CD4-positive, CD25-positive, alpha-beta regulatory T cell (primary cell): ENCODE measurements at places on chromosomes 7 and 10.

GRCh38 chr10:16907687-16908086 lies 90.5 kb upstream of the RSU1 start:
- no peak overlapping the region for H3K4me3 ChIP-seq
- H3K27me3 ChIP-seq: no peaks in the 10 kb centered on the region
- no peak for DNase-seq
- H3K4me1 ChIP-seq: no peaks in the 10 kb centered on the region
- no peak overlapping the region for H3K27ac ChIP-seq

- no peaks in the 10 kb centered on the region for H3K36me3 ChIP-seq
- DNase-seq: no peak
- H3K4me3 ChIP-seq: no peak overlapping the region
- H3K27me3 ChIP-seq: no peaks in the 10 kb centered on the region
Observed at GRCh38 chr7:154744256-154744860, 258.6 kb downstream of the PAXIP1 start.

DNA sequence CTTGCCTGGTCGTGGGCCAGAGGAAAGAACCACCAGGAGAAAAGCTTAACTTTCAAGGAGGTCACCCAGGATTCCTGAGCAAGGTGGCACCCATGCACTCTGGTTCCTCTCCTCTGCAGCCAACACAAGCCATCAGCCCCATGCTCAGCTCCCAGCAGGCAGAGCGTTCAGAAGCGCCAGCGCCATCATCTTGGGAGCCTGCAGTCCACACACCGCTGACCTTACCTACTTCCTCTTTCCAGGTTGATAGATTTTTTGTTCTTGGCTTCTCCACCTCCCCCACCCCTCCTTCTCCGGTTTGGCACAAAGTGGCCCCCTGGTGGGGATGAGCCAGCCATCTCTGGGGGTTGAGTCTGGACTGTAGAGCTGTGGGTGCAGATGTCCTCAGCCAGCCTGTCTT lies 1.7 kb upstream of the WDR86 start:
- peaks cover 25% of the 10 kb centered on the region for H3K4me1 ChIP-seq
- no peak for DNase-seq
- no peak overlapping the region for H3K4me3 ChIP-seq
- peaks cover 22% of the 10 kb centered on the region for H3K27me3 ChIP-seq
- no peak overlapping the region for H3K27ac ChIP-seq
- no peaks in the 10 kb centered on the region for H3K36me3 ChIP-seq

- no peak overlapping the region for H3K4me3 ChIP-seq
- no peaks in the 10 kb centered on the region for H3K36me3 ChIP-seq
- H3K4me1 ChIP-seq: no peaks in the 10 kb centered on the region
- no peak for DNase-seq
Observed at GRCh38 chr10:56844978-56845529, 484.0 kb upstream of the ZWINT start.

GRCh38 chr7:36076074-36076473 lies 77.0 kb upstream of the EEPD1 start:
- no peaks in the 10 kb centered on the region for H3K36me3 ChIP-seq
- DNase-seq: no peak
- no peak overlapping the region for H3K4me3 ChIP-seq
- no peak overlapping the region for H3K27ac ChIP-seq
- no peaks in the 10 kb centered on the region for H3K27me3 ChIP-seq

GRCh38 chr7:157519798-157520244 lies 183.0 kb downstream of the DNAJB6 start:
- H3K36me3 ChIP-seq: no peaks in the 10 kb centered on the region
- no peaks in the 10 kb centered on the region for H3K27me3 ChIP-seq
- no peaks in the 10 kb centered on the region for H3K4me1 ChIP-seq
- no peak overlapping the region for H3K27ac ChIP-seq

GRCh38 chr7:39410582-39410981 lies 155.6 kb upstream of the YAE1 start:
- no peak overlapping the region for H3K27ac ChIP-seq
- H3K4me3 ChIP-seq: no peak overlapping the region
- DNase-seq: no peak

- H3K27me3 ChIP-seq: peaks cover 6% of the 10 kb centered on the region
- H3K36me3 ChIP-seq: no peaks in the 10 kb centered on the region
- H3K4me1 ChIP-seq: no peaks in the 10 kb centered on the region
- no peak overlapping the region for H3K4me3 ChIP-seq
- no peak for DNase-seq
Observed at GRCh38 chr7:54827734-54828133, 68.7 kb upstream of the SEC61G start.

- no peak for DNase-seq
- H3K36me3 ChIP-seq: no peaks in the 10 kb centered on the region
- H3K27me3 ChIP-seq: no peaks in the 10 kb centered on the region
- no peak overlapping the region for H3K27ac ChIP-seq
Observed at GRCh38 chr7:85851571-85852193, 664.8 kb upstream of the SEMA3D start.

GRCh38 chr7:129144095-129144833 lies at the start of gene TSPAN33:
Gene TSPAN33, plus strand, starts transcription at chr7:129144707. Its CDS starts 274 bp downstream, at chr7:129144981.
- no peaks in the 10 kb centered on the region for H3K36me3 ChIP-seq
- peak; percentile 50 for DNase-seq
- H3K4me3 ChIP-seq: peak within 1 kb of the TSS; percentile 80
- H3K27ac ChIP-seq: no peak within 1 kb of the TSS
- H3K4me1 ChIP-seq: peaks cover 14% of the 10 kb centered on the region

- no peak for DNase-seq
- no peaks in the 10 kb centered on the region for H3K4me1 ChIP-seq
- no peaks in the 10 kb centered on the region for H3K27me3 ChIP-seq
- H3K27ac ChIP-seq: no peak overlapping the region
- H3K4me3 ChIP-seq: no peak overlapping the region
Observed at GRCh38 chr7:40059057-40059456, 75.4 kb downstream of the MPLKIP start.

GRCh38 chr10:59354434-59354833 lies 7.9 kb downstream of the FAM13C start:
- no peaks in the 10 kb centered on the region for H3K36me3 ChIP-seq
- H3K27me3 ChIP-seq: no peaks in the 10 kb centered on the region
- no peak overlapping the region for H3K4me3 ChIP-seq
- no peak for DNase-seq
- H3K27ac ChIP-seq: no peak overlapping the region

GRCh38 chr7:5428478-5429252 lies 5.0 kb upstream of the TNRC18 start:
- no peak overlapping the region for H3K27ac ChIP-seq
- no peaks in the 10 kb centered on the region for H3K36me3 ChIP-seq
- no peak for DNase-seq
- no peak overlapping the region for H3K4me3 ChIP-seq
- peaks cover 17% of the 10 kb centered on the region for H3K27me3 ChIP-seq

DNA sequence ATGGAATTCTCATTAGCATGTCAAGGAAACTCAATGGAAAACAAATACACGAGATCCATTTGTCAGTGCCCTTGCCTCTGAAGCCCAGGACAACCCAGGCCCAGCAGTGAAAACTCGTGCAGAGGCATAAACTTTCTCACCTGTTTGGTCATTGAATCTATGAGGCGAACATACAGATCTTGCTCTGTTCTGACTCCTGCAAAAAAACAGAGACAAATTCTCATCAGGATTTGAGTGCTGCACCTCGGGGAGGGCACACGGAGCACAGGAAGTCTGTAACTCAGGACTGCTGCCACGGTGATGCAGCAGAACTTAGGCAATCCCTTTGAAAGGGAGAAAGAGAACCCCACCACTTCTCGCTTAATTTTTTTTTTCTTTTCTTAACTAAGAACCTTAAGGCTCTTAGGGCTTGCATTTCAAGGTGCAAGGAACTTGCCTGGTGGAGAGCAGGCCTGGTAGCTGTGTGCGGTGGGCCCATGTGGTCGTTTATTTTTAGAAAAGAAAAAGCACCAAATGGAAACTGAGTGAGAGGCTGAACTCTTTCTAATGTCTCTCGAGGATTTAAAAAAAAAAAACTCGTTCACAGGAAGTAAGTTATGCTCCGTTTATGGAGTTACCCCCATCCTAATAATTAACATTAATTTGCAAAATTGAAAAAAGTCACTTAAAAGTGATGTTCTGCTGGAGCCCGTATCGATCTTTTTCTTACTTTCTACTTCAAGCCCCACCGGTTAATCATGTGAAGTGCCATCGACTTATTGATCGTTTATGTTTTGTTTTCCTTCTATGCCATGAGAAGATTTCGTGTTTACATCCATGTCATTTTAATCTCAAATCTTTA lies 1.8 kb downstream of the EBF3 start:
- no peaks in the 10 kb centered on the region for H3K36me3 ChIP-seq
- peak overlapping the region; percentile 3 for H3K4me3 ChIP-seq
- H3K27me3 ChIP-seq: peaks cover 38% of the 10 kb centered on the region
- H3K27ac ChIP-seq: no peak overlapping the region
- DNase-seq: no peak

- H3K27me3 ChIP-seq: peaks cover 2% of the 10 kb centered on the region
- H3K4me1 ChIP-seq: no peaks in the 10 kb centered on the region
- no peaks in the 10 kb centered on the region for H3K36me3 ChIP-seq
- no peak overlapping the region for H3K27ac ChIP-seq
- DNase-seq: peak; percentile 14
Observed at GRCh38 chr7:24419077-24419476, 135.1 kb downstream of the NPY start.

DNA sequence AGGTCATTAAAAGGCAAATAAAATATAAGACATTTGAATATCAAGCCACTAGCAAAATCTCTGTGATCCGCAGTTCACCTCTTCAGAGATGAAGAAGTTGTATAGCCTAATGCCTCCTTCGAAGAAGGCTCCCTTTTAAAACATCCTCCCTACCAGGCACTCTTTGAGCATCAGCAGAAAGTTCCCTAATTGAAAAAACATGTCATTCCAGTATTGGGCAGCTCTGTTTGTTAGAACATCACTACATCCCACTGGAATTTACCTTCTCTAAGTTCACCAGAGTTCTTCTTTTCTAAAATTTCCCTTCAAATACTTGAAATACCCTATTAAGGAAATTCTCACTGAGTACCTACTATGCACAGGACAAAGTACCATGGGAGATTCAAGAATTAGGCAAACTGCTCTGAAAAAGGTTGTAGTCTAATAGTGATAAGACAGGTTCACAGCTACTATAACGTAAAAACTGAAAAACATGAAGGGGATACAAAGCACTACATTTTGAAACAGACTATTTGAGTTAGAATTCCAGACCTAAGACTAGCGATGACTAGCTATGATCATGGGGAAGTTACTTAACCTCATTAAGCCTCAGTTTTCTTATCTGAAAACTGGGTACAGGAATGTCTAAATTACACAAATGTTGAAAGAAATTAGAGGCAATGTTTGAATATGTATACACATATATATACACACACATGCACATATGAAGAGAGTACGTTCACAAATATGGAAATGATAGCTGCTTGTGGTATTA lies 128.7 kb downstream of the ELAPOR2 start:
- no peaks in the 10 kb centered on the region for H3K36me3 ChIP-seq
- no peak overlapping the region for H3K27ac ChIP-seq
- no peaks in the 10 kb centered on the region for H3K27me3 ChIP-seq
- no peaks in the 10 kb centered on the region for H3K4me1 ChIP-seq
- no peak for DNase-seq

- H3K4me1 ChIP-seq: no peaks in the 10 kb centered on the region
- no peak overlapping the region for H3K4me3 ChIP-seq
- no peaks in the 10 kb centered on the region for H3K27me3 ChIP-seq
- H3K36me3 ChIP-seq: no peaks in the 10 kb centered on the region
- peak; percentile 37 for DNase-seq
Observed at GRCh38 chr7:38660427-38661099, 29.4 kb upstream of the AMPH start.

DNA sequence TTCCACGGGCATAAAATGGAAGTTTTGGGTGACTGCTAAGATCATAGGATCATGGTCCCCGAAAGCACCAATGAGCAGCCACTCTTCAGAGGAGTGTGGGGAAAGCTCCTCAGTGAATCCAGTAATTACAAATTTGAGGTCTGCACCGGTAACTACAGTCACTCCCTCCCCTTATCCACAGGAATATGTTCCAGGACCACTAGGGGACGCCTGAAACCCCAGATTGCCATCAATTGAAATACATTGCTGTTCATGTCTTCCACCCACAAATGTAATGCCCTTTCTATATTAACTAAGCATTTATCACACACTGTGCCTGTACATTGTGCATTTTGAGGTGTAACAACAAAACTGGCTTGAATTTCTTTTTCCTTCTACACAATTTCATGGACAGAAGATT lies 447.9 kb upstream of the PFKP start:
- H3K27me3 ChIP-seq: no peaks in the 10 kb centered on the region
- no peak overlapping the region for H3K4me3 ChIP-seq
- H3K36me3 ChIP-seq: no peaks in the 10 kb centered on the region
- DNase-seq: no peak

GRCh38 chr10:125441151-125441550 lies 241.8 kb downstream of the TEX36 start:
- H3K27ac ChIP-seq: no peak overlapping the region
- H3K4me1 ChIP-seq: no peaks in the 10 kb centered on the region
- no peaks in the 10 kb centered on the region for H3K36me3 ChIP-seq
- no peaks in the 10 kb centered on the region for H3K27me3 ChIP-seq

DNA sequence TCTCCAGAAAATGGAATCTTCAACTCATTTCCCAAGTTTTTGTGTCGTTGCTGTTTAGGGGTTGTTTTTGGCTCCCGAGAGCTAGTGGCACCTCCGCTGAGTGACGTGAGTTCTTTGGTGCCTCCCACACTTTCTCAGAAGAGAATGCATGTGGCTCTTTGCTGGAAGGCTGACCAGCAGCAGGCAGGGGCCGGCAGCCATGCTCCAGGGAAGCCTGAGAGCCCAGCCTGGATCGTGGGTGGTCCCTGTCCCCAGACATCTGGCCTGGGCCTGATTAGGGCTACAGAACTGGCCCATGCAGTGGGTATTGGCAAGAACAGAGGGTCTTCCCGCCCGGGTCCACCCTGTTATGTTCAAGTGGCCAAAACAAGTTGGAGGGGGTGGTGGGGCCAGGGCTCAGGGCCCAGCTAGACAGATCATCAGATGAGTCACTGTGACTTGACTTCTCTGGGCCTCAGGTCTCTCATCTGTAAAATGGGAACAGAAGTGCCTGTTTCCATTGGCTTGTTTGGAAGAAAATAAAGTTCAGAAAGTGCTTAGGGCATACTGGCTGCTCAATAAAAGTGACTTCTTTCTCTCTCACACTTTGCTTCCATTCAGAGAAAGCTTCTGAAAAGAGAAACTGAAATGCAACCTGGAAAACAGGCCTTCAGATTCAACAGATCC lies 83.1 kb downstream of the STRA8 start:
- no peaks in the 10 kb centered on the region for H3K4me1 ChIP-seq
- DNase-seq: no peak
- no peaks in the 10 kb centered on the region for H3K36me3 ChIP-seq
- H3K27ac ChIP-seq: no peak overlapping the region
- H3K27me3 ChIP-seq: no peaks in the 10 kb centered on the region
- H3K4me3 ChIP-seq: no peak overlapping the region

DNA sequence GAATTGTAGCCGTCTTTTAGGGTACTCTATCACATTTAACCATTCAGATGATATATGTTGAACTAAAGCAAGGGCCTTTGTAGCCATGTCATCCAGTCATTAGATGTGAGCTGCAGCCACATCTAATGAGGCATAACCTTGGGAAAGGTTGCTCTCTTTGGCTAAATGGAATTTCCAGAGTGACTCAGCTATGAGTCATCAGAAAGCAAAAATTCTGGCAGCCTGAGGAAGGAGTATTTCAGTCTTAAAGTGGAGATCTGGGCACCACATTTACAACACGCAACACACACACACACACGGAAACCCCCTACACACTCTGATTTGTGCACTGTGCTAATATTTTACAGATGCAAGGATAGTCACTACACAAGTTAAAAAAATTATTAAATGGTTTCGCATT lies 176.9 kb upstream of the ZWINT start:
- no peaks in the 10 kb centered on the region for H3K27me3 ChIP-seq
- no peaks in the 10 kb centered on the region for H3K36me3 ChIP-seq
- H3K4me1 ChIP-seq: no peaks in the 10 kb centered on the region
- DNase-seq: no peak
